ENCODE measurements at places on chromosomes 12 and 14.

- DNase-seq = no peak
These were observed 113.6 kb downstream of the TAOK3 start for GRCh38 chr12:118259079-118259478.

- DNase-seq = no peak
These were observed 72.8 kb downstream of the ZNF664 start for GRCh38 chr12:124045671-124046455.

GRCh38 chr12:53791735-53792326 lies 40.1 kb upstream of the CISTR start:
- peak; percentile 14 for DNase-seq

DNA sequence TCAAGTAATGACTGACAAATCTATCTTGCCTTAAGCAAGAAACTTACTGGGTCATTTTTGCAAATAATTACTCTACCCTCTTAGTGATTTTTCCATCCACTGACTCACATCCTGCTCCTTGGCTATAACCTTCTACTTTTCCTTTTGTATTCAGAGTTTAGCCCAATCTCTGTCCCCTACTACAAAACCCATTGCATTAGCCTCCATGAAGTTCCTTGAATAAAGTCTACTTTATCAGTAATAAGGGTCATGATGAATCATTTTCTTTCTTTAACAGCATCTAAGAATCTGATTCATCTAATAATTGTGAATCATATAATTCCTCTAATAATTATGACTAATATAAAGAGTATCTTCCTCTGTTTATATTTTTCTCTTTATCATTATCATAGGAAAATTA lies 132.6 kb downstream of the NTS start:
- no peak for DNase-seq

DNA sequence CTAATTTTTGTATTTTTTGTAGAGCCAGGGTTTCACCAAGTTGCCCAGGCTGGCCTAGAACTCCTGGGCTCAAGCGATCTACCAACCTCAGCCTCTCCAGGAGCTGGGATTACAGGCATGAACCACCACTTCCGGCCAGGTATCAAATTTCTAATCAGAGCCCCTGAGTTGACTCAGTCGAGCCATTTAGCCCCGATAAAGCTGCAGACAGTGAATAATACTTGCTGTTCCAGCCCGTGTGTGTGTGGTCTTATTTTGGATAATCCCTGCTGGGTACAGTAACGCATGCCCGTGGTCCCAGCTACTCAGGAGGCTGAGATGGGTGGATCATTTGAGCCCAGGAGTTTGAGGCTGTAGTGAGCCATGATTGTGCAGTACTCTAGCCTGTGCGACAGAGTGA lies 57.0 kb downstream of the TEAD4 start:
- DNase-seq = no peak

DNA sequence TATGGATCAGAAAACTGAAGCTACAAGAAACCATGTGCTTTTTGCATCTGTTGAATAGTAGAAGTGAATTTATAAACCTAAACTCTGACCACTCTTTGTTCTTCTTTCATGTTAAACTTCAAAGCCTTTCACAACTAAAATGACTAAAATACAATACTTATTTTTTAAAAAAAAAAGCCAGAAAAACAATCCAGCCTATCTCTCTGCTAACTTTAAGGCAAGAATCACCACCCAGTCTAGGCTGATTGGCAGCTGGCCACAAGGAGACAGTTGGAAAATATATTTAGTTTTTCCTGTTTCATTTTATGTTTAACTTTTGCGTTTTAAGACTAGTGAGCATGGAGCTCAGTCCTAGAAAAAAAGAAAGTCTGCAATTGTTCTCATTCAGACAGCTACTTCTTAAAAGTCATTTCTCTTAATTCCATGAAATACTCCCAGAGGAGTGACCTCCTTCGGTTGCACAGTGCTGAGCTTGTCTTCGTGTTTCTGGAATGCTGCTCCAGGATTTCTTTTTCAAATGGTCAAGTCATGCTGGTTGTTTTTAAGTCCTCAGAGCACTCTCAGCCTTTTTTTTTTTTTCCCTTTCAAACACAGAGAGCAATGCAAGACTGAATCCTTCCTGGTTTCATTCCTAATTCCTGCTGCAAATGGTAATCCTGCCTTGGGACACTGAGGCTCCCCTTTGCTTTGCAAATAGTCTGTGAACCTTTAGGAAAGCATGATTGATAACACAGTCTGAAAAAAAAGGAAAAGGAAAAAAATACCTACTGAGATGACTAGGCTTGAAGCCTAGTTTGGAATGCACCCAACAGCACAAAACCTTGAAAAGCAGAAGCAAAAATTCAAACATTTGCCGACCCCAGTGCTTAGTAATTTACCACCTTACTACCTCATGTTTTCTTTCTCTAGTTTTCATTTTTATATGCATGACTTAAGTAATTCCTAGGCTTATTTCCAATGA lies 233.3 kb upstream of the DAAM1 start:
- DNase-seq = no peak

DNA sequence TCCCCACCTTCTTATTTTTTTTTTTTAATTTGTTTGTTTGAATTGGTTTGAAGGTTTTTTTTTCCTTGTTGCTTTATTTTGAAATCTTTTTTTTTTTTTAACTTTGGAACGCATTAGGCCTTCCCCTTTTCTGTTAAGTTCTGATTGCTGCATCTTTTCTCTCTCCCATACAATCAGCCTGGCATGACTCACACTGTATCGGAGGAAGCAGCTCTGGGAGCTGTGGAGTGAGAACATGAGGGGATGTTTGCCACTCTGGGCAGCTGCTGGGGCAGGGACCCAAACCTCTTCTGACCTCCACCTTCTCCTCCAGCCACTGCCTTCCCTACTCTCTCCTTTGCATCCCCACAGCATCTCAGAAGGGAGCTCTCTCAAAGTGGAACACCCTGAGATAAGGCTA lies 160.3 kb upstream of the FKBP4 start:
- DNase-seq = no peak

GRCh38 chr14:68109132-68109900 lies 289.7 kb downstream of the RAD51B start:
- no peak for DNase-seq

GRCh38 chr12:39426636-39427240 lies 16.2 kb downstream of the KIF21A start:
- DNase-seq = no peak

DNA sequence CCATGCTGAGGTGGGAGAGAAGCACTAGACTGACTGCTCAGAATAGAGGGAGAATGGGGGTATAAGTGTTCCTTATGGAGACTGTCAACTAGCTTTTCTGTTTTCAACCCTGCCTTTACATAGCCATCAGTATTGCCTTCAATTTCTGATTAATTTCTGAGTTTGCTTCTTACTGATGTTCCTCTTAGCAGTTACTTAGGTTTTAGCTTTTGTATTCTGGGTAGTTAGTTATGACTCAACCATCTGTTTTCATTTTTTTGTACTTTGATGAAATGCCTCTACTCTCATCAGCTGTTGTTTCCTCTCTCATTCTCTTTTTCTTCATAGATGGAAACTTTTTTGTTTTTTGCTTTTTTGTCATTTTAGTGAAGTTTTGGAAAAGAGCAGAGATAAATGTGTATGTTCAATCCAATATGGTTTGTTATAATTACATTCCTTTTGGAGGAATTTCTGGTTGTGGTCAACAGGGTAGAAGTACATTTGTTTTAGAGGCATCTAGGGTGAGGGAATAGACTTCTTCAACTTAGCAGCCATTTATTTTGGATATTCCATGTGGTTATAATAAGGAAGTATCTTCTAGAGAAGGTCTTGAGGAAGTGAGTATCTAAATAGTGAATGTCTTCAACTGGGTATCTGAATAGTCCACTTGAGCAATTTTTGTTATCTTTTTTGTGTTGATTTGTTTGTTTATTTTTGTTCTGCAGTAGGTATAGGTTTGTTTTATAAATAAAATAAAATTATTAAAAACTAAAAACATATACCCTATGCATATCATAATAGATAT lies 29.6 kb downstream of the PMCH start:
- no peak for DNase-seq

DNA sequence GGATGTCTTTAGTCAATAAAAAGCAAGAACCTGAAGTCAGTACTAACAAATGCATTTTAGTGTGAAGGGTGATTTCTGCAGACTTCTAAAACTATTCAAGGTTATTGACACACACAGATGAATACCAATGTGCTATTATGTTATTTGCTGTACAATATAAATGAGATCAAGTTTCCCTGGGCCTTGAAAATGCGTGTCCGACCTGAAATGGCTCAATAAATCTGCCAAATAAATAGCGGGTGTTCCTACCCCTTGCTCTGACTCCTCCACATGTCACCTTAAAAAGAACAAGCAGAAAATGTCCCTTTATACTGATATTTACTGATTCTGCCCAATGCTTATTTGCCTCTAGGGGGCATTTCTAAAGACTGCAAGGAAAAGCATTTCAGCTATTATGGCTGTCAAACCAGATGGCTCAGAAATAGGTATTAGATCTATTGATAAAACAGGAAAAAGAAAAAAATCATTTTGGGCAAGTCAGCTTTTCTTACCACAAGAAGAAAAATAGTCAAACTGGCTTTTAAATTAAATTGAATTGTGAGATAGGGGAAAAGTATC lies 367.3 kb upstream of the KITLG start:
- DNase-seq = no peak

- no peak for DNase-seq
These were observed 13.0 kb upstream of the TMED2 start for GRCh38 chr12:123571343-123571813.

GRCh38 chr12:39627914-39628313 lies 8.3 kb upstream of the ABCD2 start:
- DNase-seq = no peak

DNA sequence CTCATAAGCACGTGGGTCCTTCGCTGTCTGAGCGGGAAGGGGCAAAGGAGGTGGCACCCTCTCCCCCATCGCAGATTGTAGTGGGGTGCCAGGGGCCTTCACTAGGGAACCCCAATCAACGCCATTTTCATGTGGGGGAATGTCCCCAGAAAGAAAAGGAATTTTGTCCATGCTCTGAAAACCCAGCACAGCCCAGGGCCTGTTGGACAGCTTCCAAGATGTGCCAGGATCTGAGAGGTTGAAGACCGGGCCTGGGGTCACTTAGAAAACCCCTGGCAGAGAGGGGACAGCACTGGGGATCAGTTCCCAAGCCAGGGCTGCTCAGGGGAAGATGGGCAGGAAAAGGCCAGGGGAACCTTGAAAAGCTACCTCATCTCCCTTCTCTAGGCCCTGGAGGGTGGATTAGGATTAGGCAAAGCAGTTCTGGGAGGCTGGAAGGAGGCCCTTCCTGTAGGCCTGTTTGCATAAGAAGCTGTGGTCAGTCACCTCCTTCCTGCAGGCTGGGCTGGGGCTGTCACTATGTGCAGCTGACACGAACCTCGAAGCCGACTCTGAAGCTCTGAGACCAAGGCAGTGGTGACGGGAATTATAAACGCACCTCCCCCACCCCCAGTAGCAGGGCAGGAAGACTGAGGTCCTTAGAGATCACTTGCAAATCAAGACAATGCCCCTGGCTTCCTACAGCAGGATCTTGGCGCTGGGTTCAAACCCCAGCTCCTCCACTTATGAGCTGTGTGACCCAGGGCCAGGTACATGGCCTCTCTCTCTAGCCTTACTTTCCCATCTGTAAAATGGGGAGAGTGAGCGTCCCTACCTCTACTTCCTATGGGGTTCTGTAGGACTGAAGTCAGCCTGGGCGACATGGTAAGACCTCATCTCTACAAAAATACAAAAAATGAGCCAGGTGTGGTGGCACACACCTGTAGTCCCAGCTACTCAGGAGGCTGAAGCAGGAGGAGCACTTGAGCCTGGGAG lies 29.0 kb downstream of the TESC start:
- DNase-seq = no peak

GRCh38 chr14:75213172-75213571 lies 36.8 kb upstream of the TMED10 start:
- no peak for DNase-seq

DNA sequence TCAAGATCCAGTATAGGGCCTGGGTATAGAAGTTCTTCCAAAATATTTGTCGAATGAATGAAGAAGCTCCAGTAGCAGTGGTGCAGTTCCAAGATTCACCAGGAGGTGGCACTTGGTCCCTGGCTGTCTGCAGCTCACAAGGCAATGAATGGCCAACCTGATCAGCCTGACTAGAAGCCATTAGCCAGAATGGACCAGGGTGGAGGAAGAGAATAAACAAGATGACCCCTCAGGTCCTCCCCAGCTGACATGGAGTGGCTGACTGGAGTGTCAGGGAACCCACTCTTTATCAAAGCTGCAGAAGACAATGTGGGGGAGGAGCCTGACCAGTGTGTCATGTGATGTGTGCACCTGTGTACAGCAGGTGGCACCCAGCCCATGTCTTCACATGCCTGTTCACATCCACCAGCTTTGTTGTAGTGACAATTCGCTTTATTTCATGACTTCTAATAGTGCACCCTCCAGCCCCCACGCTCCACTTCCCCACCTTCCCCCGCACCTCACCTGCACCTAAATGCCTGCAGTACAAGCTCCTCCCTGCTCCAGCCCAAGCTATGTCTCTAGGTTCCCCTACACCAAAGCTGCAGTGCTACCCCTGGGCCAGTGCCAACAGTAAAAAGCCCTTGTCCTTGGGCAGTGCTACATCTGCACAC lies 3.0 kb downstream of the LTBP2 start:
- peak; percentile 58 for DNase-seq

- no peak for DNase-seq
These were observed 339.8 kb downstream of the PCNX1 start for GRCh38 chr14:71247106-71247505.

DNA sequence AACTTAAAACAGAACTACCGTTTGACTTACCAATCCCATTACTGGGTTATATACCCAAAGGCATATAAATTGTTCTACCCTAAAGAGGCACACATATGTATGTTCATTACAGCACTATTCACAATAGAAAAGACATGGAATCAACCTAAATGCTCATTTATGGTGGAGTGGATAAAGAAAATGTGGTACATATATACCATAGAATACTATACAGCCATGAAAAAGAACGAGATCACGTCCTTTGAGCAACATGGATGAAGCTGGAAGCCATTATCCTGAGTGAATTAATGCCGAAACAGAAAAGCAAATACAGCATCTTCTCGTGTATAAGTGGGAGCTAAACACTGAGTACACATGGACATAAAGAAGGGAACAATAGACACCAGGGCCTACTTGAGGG lies 31.8 kb downstream of the TMEM229B start:
- DNase-seq = no peak

GRCh38 chr12:25531502-25532052 lies 21.5 kb downstream of the LMNTD1 start:
- DNase-seq = no peak

DNA sequence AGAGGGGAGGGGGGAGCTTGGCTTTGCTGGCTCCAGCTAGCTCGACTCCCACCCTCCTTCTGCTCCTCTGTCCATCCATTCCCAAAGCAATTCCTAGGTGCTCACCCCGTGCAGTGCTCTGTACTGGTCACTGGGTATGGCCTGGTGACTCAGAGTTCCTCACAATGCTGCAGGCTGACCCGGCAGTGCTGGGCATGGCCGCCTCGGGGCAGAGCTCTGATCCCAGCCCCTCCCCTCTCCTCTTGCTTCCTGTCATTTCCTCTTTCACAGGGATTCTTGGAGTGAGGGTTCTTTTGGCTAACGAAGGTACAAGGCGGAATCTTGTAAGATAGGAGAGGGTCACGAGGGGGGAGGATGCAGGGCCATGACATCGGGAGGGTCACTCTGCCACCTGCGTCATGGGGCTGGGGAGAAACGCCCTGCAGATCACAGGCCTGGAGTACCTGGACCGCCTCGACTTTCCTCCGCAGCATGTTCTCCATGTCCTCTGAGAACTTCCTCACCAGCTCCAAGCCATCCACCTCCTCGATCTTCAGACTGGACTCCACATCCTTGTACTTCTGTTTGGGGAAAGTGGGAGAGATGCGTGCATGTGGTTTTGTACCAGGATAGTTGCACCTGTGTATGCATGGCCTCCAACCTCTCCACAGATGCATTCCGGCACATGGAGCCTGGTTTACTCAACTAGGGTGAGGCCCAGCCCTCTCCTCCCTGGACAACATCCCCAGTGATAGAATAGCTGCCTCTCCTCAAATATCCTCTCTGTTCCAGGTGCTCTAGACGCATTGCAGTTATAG lies 5.7 kb downstream of the CACNA2D4 start:
- no peak for DNase-seq

Measured in stimulated activated CD8-positive, alpha-beta memory T cell treated with anti-CD3 and anti-CD28 coated beads, Interleukin-4, amount 100 ng/mL, for 4 hours (primary cell).